ENCODE measurements at places on chromosomes 3 and 15.

GRCh38 chr3:5768281-5768945 is 580.9 kb downstream of the EDEM1 start:
- no peak for DNase-seq

DNA sequence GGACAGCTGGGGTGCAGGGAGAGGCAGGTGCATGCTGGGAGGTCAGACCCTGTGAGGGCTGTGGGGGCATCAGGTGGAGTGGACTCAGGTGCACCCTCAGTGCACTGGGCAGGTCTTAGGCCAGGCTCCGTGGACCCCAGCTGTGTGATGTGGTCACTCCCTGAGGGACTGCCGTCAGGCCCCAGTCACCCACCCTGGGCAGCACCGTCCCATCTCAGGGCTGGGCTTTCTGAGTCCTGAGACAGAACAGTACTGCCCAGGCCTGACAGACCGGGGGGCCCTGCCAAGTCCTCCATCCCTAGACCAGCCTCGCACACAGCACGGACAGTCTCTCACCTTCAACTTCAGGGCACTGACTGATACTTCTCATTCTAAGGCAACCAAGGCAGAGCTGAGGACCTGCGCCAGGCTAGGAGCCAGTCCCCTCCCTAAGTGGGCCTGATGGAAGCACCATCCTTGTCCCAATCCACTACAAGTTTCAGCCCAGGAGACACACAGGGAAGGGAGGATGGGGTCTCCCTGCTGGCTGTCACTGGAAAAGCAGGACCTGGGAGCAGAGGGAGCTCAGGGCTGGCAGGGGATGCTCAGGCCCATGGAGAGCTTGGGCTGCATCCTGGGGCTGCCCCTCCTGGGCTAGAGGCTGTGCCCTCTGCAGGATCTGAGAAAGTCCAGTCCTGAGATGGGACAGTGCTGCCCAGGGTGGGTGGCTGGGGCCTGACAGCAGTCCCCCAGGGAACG is 86.3 kb downstream of the LMLN start:
- no peak for DNase-seq

GRCh38 chr3:77102951-77103769 is 63.3 kb downstream of the ROBO2 start:
- DNase-seq: no peak

DNA sequence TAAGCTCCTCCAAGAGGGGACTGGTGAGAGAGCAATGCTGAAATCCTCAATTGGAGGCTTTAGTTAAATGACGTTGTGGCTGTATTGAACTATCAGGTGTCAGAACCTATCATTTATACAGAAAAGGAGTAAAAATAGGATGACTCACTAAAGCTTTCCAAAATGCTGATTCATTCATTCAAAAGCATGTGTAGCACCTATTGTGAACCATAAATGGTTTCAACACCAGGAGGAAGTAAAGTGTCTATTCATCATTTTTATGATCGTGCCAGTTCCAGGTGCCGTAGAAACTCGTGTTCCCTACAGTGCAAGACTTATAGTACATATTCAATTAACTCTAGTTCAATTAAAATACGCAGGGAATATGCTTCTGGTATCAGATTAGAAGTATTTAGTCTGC is 66.5 kb upstream of the ARRDC4 start:
- peak; percentile 12 for DNase-seq

- DNase-seq: no peak
These were observed 94.6 kb upstream of the LPP start for GRCh38 chr3:188059351-188059750.

- DNase-seq: peak; percentile 69
These were observed 25.8 kb downstream of the OXNAD1 start for GRCh38 chr3:16290827-16291196.
